Activated CD8-positive, alpha-beta memory T cell treated with anti-CD3 and anti-CD28 coated beads for 1 hour (primary cell): ENCODE measurements at places on chromosomes 2 and 18.

- no peak for DNase-seq
Measured at GRCh38 chr18:59867337-59868104, 32.3 kb upstream of the PMAIP1 start.

DNA sequence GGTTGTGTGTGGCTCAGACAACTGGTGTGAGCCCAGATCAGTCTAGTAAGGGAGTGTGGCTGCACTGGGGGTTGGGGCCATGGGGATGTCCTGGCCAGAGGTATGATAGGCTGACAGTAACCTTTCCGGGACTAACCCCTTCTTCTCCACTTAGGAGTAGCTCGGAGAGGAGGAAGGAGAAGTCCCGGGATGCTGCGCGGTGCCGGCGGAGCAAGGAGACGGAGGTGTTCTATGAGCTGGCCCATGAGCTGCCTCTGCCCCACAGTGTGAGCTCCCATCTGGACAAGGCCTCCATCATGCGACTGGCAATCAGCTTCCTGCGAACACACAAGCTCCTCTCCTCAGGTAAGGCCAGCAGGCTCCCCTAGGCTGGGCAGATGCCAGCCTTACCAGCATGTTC, 49.5 kb downstream of the EPAS1 start:
- DNase-seq, result no peak

DNA sequence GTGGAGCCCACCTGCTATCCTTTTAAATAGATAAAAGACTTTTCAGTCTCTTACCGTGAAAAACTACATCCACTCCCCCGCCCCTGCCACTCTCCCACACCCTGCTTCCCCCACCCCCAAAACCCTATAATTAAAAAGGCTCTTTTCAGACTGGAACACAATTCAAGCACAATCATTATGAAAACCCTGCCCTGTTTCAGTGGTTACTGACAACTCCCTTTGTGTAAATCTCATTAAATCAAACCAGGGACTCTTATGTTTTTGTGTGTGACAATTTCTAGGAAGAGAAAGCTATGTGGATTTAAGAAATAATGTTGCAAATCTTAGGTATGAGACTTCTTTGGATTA, 21.0 kb upstream of the ZNF532 start:
- no peak for DNase-seq

DNA sequence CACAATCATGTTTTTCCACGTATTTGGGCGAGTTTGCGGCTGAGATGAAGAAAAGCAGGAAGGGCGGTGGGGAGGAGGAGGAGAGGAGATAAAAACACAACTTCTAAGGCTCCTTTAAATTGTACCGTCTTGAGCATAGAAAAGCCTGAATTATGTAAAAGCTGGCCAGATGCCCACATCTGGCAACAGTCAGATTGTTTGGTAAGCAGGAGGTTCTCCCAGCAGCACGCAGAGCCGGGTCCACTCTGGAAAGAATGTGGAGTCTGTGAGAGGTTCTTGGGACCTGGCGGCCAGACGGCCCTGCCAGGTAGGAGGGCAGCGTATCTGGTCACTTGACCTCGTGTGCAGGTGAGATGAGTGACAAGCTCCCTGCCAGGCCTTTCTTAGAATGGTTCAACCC, 215.3 kb upstream of the APCDD1 start:
- DNase-seq, result no peak

- no peak for DNase-seq
Measured at GRCh38 chr2:171712051-171712450, 24.8 kb downstream of the DYNC1I2 start.
